Natural killer cell treated with Interleukin-12 subunit alpha and Interleukin-12 subunit beta and Interleukin-15 and Interleukin-18, amount 100 ng/mL, for 72 hours (primary cell): ENCODE measurements at places on chromosomes 13 and 19.

DNA sequence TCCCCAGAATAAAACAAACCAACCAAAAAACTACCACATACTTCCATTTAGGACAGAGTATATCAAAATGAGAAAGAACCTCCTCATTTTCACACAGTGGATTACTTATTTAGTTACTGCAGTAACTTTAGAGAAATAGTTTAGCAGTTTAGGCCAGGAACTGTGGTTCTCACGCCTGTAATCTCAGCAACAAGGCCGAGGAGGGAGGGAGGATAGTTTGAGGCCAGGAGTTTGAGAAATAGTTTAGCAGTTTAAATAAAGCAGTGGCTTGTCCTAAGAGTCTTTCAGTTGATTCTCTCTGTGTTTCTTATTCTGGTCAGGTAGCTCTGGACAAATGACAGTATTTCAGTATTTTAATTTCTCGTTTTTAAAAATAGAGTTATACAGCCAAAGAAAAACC lies 9.4 kb downstream of the HMGB1 start:
- DNase-seq = no peak

- no peak for DNase-seq
These were observed 3.0 kb downstream of the ZNF570 start for GRCh38 chr19:37472165-37472564.

- no peak for DNase-seq
These were observed 27.1 kb downstream of the SERP2 start for GRCh38 chr13:44400736-44401135.

- DNase-seq = no peak
These were observed 4.4 kb upstream of the KCNN4 start for GRCh38 chr19:43784981-43785808.

- DNase-seq = no peak
These were observed 924 bp downstream of the PRAM1 start for GRCh38 chr19:8501516-8501915.

DNA sequence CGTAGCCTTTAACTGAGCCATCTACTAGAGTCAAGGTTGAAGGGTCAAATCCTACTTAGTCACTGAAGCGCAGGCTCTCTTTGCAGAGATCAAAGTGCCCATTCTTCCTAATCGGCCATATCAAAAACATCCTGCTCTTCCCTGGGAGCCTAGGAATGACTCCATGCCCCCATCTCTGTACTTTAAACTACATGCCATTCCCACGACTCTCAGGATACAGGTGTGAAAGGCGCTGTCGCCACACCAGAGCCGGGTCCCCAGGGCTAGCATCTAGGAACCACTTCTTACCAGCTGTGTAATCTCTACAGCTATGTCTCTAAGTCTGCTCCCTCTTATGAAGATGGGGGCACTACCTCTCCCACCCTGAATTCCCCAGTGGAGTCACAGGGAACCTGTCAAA lies 22.3 kb downstream of the IRS2 start:
- no peak for DNase-seq

DNA sequence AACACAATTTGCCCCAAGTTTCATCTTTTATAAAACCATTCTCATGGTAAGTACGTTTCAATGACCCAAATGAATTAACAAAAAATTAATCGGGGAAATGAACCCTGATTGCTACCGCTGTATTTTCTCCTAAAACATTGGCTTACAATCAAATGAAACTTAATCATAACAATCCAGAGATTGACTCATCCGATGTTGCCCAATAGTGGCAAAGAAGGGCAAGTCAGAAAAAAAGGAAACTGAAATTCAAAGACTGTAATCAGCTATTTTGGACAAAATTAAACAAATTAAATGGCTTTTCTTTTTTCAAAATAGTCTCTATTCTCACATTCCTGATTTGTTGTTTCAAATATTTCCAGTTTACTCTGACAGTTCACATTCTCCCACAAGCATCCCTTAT lies 3.9 kb upstream of the ACOD1 start:
- DNase-seq = no peak

DNA sequence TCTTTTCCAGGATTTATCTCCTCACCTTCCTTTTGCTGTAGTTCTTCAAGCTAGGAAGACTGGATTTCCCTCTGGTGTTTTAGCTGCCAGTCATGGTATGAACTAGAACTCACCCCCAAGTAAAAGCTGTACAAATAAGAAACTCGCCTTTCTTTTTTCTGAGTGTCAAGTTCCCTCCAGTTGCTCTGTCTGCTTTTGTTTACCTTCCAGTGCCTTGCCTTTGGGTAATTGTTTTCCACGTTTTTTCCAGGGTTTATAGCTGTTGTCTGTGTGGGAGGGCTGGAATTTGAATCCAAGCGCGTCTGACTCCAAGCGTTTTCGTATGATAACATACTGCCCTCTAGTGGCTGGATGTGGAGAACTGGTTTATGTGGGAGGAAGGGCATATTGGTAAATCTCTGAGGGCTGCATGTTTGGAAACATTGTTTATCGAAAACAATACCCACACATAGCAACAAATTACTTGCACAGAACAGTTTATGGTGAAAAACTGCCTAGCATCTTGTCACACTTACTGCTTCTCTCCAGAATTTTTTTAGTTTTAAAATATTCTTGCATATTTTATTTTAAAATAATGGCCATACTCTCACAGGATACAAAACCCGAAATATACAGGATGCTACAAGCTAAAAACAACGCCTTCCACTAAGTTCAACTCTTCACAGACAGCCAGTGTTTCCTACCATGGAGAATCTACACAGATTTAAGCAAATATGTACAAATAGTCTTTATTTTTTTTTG lies 19.2 kb downstream of the RCN3 start:
- peak; percentile 77 for DNase-seq

DNA sequence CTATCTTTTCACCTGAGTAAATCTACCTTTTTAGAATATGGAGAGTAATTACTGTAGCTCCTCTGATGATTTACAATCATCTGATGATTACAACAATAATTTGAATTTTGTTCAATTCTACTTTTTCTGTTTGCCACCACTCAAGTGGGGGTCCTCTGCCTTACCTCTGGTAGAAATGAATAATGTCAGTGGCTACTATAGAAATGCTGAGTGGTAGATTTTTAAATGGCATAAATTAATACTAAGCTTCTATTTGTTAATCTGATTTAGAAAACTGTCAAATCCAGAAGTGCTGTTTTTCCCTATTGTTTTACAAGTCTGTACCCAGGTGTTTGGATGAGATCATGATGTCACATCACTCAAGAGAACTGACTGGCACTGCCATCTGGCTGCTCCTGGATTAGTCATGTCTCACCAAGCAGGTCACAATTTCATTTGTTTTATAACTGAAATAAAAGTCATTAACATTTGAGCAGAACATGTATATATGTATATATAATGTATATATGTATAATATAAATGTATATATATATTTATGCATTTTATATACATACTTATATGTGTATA lies 494.8 kb downstream of the TBC1D4 start:
- no peak for DNase-seq

DNA sequence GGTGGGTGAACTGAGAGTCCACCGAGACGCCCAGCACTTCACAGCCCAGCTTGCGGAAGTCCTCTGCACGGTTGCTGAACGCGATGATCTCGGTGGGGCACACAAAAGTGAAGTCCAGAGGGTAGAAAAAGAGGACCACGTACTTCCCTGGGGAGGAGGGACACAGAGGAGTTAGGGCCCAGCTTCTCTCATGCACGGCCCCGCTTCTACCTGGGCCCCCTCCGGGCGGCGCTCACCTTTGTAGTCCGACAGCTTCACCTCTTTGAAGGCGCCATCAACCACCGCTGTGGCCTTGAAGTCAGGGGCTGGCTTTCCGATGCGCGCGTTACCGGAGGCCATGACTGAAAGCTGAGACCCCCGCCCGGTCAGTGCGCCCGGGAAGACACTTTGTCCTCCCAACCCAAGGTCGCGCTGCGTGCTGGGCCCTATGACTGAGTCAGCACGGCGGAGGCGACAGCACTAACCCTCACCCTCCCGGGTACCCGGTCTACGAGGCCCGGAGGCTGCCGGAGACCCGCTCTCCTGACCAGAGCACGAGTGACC lies 606 bp downstream of the PRDX2 start:
- DNase-seq = no peak

- DNase-seq = no peak
These were observed 51.8 kb downstream of the TM9SF2 start for GRCh38 chr13:99553033-99553432.

GRCh38 chr19:14616407-14616806 lies 33.5 kb downstream of the CLEC17A start:
- DNase-seq = no peak

GRCh38 chr19:41564515-41565378 lies 11.2 kb upstream of the CEACAM21 start:
- DNase-seq = no peak

- DNase-seq = no peak
These were observed 448.2 kb downstream of the KCTD12 start for GRCh38 chr13:76438050-76438449.

DNA sequence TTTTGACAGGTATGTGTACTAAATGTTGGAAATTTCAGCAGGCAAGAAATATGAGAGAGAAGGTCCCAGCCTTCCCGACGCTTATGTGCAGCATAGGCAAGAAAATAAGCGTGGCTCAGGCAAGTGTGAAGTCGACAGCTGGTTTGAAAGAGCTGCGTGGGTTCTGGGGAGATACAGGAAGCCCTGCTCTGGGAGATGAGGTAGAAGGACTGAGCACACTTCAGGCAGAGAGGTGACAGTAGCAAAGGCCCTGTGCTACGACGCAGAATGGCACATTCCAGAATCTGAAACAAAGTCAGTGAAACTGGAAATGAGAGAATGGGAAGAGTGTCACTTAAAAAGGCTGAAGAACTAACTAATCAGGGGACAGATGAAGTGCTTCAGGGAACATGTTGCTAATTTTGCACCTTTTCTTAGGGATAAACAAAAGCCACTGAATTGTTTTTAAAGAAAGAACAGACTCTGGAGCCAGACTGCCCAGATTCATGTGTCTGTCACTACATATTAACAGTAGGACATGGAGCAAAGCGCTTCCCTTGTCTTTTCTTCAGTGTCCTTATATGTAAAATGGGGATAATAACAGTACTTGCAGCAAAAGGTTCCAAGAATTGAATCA lies 160.1 kb downstream of the SPRY2 start:
- DNase-seq = no peak

- no peak for DNase-seq
These were observed 222.4 kb downstream of the NBEA start for GRCh38 chr13:35164324-35164932.

GRCh38 chr13:24381541-24382265 lies 72.3 kb downstream of the C1QTNF9 start:
- DNase-seq = no peak

- DNase-seq = no peak
These were observed 21.3 kb downstream of the ZNF77 start for GRCh38 chr19:2923510-2923909.
